ENCODE measurements at places on chromosomes 5 and 9.

- peak; percentile 39 for DNase-seq
Observed at GRCh38 chr5:135476615-135477581, 24.7 kb upstream of the TIFAB start.

DNA sequence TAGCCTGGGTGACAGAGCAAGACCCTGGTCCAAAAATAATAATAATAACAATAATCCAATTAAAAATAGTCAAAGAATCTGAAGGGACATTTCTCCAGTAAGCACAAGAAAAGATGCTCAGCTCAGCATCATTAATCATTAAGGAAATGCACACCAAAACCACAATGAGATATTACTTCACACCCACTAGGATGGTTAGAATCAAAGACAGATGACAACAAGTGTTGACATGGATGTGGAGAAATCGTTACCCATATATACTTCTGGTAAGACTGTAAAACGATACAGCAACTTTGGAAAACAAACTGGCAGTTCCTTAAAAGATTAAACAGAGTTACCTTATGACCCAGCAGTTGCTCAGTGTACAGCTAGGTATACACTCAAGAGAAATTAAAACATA, 5.3 kb upstream of the FANCG start:
- DNase-seq, result no peak

GRCh38 chr9:129580211-129580915, 40.5 kb downstream of the C9orf50 start:
- DNase-seq, result no peak

DNA sequence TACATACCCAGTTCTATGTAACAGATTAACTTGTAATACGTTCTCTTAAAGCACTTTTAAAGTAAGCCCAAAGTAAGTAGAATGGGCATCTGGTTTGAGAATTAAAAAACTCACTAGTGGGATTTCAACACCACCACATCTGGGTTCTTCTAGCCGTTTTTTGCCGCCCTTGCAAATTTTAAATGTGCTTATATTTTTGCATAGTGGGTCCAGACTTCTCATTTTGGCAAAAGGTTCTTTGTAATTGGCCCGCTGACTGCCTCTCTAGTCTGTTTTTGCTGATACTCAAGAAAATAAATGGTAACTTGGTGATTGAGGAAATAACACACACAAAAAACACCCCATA, 582 bp upstream of the FBXO4 start:
- DNase-seq, result no peak

GRCh38 chr5:103461243-103461642, 101.3 kb downstream of the NUDT12 start:
- DNase-seq, result no peak

GRCh38 chr9:135340143-135340655, 139.4 kb upstream of the PPP1R26 start:
- DNase-seq, result peak; percentile 9

DNA sequence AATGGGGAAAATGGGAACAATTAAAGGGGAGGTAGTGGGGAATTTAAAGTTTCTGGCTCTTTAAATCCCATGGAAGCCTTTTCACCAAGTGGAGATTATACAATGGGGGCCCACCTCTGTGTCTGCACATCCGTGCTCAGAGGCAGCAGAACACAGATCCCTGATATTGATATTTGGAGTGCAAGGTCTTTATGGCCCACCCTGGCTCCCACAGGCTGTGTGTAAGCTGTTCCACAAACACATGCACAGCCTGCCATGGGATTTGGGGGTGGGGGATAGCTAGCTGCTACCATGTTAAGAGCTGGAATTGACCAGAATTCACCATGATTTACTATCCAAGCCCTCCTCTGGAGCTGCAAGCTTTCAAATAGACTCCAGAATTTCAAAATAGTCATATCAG, 55.9 kb downstream of the RASGEF1C start:
- no peak for DNase-seq

GRCh38 chr5:41071975-41072374, 833 bp upstream of the MROH2B start:
- DNase-seq, result no peak

DNA sequence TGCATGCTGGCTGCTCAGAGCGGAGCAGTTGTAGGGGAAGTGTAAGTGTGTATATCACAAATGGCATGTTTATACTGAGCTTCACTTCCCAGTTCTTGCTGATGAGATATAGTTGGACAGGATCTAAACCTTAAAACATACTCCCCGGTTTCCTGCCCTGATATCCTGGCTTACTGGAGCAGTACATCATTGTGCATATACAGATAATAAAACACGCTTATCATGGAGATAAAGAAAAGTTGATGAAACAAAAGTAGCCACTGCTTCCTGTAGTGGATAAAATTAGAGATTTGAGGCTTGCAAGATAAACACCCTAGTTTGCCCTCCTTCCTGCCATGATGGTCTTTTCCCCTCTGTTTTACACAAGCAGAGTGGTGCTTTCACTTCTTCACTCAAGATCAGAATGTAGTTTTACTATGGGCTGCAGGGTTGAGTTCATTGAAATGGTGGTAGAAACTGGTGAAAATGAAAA, 15.0 kb downstream of the NPR3 start:
- DNase-seq, result no peak

GRCh38 chr5:112065781-112066180, 308.8 kb upstream of the NREP start:
- no peak for DNase-seq

DNA sequence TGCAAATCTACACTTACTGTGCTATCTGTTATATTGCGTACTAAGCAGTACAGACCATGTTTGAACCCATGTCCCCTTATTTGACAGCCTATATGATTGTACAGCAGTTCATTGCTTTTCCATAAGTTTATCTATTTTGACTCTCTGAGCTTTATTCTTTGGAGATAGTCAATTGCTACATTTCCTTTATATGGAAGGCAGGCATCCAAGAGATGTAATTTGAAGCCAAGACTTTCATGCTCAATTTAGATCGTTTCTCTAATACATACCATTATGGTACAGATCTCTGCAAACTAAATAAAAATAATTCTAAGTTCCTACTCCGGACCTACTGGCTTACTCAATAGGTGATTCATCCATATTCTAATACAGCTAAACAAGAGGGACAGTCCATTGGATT, 424.8 kb downstream of the TMEM38B start:
- DNase-seq, result no peak

GRCh38 chr5:179895861-179896260, 11.8 kb downstream of the TBC1D9B start:
- no peak for DNase-seq

All from HAP-1 (cell line).